ENCODE measurements at places on chromosomes 3 and 15. TPM values are rescaled to one million over a fixed set of nuclear protein-coding genes. Genes with fewer than 3 reads are reported as not detected.

The ANKRD63 gene
- total RNA-seq: not detected

The ACTRT3 gene
- 2.1 TPM for total RNA-seq

The U2SURP gene
- total RNA-seq: 102 TPM

The CD86 gene
- 19.7 TPM for total RNA-seq

The GABRB3 gene
- 1.1 TPM for total RNA-seq

The ANKUB1 gene
- total RNA-seq: not detected

DNA sequence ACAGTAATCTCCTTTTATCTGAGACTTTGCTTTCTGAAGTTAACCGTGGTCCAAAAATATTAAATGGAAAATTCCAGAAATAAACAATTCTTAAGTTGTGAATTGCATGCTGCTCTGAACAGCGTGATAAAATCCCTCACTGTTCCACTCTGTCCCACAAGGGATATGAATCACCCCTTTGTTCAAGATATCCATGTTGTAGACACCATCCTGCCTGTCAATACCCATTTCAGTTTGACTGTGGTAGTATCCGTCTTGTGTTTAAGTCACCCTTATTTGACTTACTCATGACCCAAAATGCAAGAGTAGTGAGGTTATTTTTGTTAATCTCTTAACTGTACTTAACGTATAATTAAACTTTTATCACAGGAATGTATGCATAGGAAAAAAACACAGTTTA lies 435.0 kb downstream of the SHQ1 start:
- no peak for DNase-seq

DNA sequence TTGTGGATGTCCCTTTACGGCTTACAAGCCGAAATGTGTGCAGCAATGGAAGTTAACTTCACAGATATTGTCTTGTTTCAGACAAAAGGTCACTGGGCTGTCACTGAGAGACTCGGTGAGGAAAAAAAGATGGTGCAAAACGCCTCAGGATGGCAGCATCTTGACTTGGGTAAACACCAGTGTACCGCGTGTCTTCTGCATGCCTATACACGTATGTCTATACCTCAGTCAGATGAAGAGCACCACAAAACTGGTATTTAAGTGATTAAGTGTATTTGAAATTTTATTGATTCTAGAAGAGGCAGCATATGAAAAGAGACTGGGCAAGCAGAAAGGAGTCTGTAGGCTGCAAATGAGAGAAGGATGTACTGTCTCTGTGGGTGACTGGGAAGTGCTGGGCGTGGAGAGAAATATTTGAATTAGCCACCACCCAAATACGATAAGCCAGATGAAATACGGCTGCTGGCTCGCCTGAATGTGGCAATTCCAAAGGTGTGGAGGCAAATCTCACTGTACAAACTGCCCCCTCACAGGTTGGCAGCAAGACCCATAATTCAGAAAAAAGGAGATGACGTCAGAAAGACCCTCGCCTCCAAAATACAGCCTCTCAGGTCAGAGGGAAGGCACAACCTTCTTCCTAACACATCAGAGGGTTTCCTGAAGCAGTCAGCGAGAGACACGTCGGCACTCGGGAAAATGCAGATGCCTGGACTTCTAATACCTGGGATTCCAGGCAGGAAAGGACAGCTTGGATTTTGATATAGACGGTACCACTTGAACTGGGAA lies 53.4 kb upstream of the NEO1 start:
- no peak for DNase-seq

DNA sequence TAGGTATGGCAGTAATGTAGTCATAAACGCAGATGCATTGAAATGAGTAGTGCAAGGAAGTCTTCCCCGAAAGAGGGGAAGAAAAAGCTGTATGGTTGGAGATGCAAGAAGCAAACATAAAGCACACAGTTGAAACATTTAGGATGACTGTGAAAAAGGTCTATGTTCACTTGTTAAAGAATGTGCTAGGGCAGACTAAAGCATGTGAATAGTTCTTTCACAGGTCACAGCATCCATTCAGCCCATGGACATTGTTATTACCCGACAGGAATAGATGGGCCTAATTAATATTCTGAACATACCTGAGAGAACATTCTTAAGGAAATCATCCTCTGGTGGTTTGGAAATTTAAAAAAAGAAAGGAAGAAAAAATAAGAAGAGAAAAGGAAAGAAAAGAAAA lies 595.2 kb downstream of the ZIC1 start:
- DNase-seq: no peak

DNA sequence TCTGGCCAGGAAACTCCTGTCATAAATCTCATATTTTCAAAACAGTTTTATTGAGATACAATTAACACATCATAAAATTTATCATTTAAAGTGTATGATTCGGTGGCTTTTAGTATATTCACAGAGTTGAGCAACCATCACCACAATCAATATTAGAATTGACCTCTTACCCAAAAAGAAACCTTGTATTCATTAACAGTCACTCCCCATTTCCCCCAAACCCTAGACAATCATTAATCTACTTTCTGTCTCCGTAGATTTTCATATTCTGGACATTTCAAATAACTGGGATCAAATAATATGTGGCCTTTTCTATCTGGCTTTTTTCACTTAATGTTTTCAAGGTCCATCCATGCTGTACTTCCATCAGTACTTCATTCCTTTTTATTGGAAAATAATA lies 145.7 kb upstream of the RORA start:
- DNase-seq: no peak

- peak; percentile 95 for DNase-seq
Observed at GRCh38 chr15:56365075-56365711, at the start of gene TEX9. TEX9 (plus strand) TSS chr15:56365426; CDS start chr15:56365451, 25 bp downstream.

- DNase-seq: no peak
Observed at GRCh38 chr3:189103208-189103607, 68.6 kb upstream of the TPRG1 start.

The GP5 gene
- 0.19 TPM for total RNA-seq

DNA sequence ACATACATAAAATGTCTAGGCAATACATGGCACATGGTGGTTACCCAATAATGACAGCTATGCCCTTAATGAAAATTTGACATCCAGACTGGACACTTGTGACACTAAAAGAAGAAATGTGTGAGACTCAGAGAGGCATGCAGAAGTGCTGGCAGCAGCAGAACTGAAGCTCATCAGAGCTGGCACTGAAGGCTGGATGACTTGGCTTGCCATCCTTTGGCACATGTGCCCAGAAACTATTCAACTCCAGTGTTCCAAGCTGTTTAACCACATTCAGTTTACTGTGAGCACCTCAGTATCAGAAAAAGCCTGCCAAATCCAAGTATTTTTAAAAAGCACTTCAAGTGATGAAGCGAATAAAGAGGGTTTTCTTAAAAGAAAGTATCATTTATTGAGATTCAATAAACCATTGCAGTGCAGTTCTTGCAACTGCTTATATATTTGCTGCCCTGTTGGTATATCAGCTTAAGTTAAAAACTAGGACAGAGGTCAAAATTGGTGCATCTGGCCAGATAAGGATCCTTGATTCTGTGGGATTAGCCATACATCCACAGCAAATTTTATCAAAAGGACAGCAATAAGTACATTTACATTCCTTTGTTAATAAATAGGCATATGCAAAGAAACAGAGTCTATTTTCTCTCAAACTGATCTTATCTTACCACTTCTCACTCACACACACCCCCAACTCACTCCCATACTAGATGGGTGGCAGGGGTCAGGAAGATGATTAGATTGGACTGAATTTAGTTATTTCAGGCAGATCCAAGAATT lies 15.8 kb downstream of the IGSF11 start:
- DNase-seq: no peak

The CNTN3 gene
- 3.4 TPM for total RNA-seq

The AHSG gene
- total RNA-seq: not detected

The SENP8 gene
- 1.5 TPM for total RNA-seq

- DNase-seq: no peak
Observed at GRCh38 chr3:194785315-194785714, 99.6 kb downstream of the FAM43A start.

The SI gene
- not detected for total RNA-seq

The SNTN gene
- total RNA-seq: not detected

The HDC gene
- total RNA-seq: 6.8 TPM

GRCh38 chr3:175432376-175433025 lies 573.4 kb downstream of the NAALADL2 start:
- no peak for DNase-seq

DNA sequence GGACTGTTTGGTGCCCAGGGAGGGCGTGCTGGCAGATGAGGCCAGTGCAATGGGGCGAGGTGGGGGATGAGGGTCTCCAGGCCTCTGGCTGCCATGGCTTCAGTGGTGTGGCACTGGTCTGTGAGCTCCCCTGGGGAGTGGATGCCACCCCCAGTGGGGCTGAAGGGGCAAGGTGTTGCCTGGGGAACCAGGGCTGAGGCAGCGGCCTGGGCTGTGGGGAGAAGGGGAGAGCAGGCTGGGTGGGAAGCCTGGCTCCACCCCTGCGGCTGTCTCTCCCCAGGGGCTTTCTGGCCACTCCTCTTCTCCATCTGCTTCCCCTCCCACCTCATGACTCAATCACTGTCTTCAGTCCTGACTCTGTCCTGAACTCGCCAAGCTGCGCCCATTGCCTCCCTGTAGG lies 88.4 kb upstream of the TLE3 start:
- no peak for DNase-seq

DNA sequence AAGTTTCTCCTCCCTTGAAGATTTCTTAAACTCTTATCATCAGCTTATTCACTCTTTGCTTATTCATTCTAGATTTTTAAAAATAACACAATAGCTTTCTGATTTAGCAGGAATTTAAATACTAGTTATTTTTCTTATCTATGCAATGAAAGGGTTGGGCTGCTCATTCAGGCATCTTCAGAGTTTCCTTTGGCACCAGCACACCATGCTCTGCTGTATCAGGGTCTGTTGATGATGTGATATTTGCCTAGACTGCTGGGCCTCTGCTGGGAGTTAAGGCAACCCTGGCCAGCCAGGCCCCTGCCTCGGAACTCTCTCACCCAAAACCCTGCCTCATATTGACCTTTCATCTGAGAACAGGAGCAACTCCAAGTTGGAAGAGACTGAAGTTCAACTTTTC lies 35.0 kb downstream of the DRD3 start:
- DNase-seq: no peak

DNA sequence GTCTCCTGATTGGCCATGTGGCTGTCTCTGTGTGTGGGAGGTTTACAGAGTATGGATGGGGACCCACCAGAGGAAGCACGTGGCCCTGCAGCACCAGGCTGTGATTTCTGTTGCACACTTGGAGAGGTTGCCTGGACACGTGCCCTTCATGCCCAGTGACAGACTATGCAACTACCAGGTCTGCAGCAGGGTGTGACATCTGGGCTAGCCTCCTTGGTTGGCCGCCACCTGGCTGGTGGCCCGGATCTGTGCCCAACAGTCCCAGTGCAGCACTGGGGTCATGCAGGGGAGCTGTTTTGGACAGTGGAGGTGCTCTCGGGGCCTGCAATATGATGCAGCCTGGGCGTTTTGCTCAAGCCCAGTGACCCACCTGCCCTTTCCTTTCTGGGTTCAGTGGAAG lies 212.5 kb downstream of the UBE3A start:
- DNase-seq: no peak

- DNase-seq: no peak
Observed at GRCh38 chr15:57198654-57199291, 177.5 kb upstream of the CGNL1 start.

GRCh38 chr3:169575381-169575780 lies 88.1 kb downstream of the MECOM start:
- DNase-seq: no peak

The GOLGA8M gene
- total RNA-seq: 4.3 TPM

DNA sequence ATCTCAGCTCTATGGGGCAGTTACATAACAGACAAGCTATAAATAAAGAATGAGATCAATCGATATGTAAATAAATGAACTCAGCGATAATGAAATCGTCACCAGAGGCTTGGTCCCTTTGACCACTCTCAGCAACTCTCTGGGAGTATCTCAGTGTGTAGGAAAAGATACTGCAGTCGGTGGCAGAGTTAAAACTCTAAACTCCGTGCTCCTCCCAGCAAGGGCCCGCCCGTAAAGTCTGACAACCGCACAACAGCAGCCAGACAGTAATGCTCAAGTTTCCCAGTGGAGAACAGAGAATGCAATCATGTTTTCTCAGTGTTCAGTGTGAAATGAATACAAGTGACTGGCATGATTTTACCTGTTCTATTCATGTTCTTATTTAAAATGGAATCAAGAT lies 28.3 kb upstream of the IGF1R start:
- no peak for DNase-seq

- DNase-seq: no peak
Observed at GRCh38 chr15:77473328-77473727, 52.6 kb downstream of the HMG20A start.

DNA sequence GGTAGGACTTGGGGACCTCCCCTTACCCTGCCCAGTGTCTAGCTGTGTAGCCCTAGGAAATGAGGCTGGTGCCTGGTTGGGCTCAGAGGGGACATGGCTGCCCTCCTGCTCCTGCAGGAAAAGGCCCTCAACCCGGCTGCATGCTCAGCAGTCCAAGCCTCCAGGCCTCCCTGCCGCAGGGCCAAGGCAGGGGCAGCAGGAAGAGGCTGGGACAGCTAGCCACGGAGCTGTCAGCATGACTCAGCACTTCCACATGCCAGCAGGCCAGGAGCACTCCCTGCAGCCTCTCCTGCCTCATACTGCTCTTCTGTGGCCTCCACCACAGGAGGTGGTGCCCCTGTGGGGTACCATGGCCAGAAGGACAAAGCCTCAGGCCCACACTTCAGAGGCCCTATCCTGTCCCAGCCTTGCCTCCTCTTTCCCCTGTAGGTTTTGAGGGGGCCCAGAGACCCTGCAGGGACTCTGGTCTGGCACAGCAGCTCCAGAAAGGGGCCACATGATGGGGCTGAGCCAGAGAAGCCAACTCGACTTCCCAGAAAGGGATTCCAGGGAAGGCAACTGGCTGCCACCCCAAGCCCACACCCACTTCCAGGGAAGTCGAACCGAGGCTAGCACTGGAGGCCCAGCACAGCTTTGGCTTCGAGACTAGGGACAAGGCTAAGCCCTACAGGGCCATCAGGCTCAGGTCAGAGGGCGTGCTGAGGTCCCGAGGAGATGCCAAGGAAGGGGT lies 19.5 kb downstream of the TKT start:
- peak; percentile 87 for DNase-seq

The PAQR5 gene
- total RNA-seq: 0.71 TPM

DNA sequence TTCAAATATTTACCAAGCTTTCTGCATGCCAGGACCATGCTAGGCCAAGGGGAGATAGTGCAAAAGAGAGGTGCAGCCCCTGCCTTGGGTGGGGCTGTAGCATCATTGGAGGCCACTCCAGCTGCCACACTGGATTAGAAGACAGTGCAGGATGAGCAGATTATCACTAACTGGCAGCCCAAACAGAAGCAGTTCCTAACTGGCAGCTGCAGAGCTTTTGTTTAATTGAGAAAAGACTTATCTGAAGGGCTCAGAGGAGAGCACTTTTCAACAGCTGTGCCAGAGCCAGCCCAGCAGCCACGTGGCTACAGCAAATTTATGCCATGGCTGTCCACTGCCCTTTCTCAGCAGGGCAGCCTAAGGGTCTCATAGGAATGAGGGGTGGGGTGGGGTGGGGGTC lies 13.5 kb upstream of the ACSBG1 start:
- no peak for DNase-seq

The C3orf49 gene
- total RNA-seq: not detected

GRCh38 chr15:38793206-38793810 lies 228.7 kb upstream of the RASGRP1 start:
- DNase-seq: no peak

All from aorta (tissue), 5 donors.